ENCODE measurements at places on chromosomes 5 and 9.

DNA sequence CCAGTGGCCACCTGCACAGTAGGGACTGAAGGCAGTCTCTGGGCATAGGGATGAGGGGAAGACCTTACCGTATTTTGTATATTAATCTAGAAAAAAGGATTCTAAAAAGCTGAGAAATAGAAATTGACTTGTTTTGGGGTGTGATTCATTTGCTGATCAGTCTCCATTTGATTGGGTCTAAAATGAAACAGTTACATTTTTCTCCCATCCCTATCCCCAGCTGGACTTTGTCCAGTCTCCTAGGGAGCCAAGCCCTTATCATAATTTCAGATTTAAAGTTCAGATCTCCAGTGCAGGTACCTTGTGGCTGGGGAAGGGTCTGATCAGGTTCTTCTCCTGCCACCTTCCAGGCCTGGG is 240.8 kb downstream of the FANCC start:
- no peak overlapping the region for H3K27ac ChIP-seq
- H3K4me3 ChIP-seq = no peak overlapping the region
- no peak for DNase-seq
- H3K4me1 ChIP-seq = no peaks in the 10 kb centered on the region
- peaks cover 4% of the 10 kb centered on the region for H3K27me3 ChIP-seq
- peaks cover 5% of the 10 kb centered on the region for H3K36me3 ChIP-seq

GRCh38 chr9:129008986-129009583 is 19.0 kb downstream of the SH3GLB2 start:
- H3K4me1 ChIP-seq = no peaks in the 10 kb centered on the region
- DNase-seq = no peak
- H3K4me3 ChIP-seq = no peak overlapping the region
- H3K27me3 ChIP-seq = peaks cover 15% of the 10 kb centered on the region

DNA sequence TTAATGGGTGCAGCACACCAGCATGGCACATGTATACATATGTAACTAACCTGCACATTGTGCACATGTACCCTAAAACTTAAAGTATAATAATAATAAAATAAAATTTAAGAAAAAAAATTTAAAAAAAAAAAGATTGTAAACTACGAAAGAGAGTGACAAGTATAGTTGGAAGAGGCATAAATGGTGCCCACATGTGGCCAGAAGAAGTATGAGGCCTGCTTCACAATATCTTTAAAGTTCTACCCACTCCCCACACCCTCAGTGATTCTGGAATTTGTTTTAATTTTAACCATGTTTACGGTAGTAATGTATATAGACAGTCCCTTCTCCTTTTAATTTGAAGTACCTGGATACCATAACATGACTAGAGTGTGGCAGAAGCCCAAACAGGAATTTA is 172.7 kb downstream of the CHSY3 start:
- no peaks in the 10 kb centered on the region for H3K36me3 ChIP-seq
- H3K4me1 ChIP-seq = no peaks in the 10 kb centered on the region
- no peak for DNase-seq
- peaks cover 3% of the 10 kb centered on the region for H3K27me3 ChIP-seq

GRCh38 chr5:169354263-169354662 is 53.3 kb upstream of the SLIT3 start:
- no peak for DNase-seq
- H3K36me3 ChIP-seq = no peaks in the 10 kb centered on the region
- no peak overlapping the region for H3K27ac ChIP-seq
- H3K27me3 ChIP-seq = no peaks in the 10 kb centered on the region
- H3K4me3 ChIP-seq = no peak overlapping the region

DNA sequence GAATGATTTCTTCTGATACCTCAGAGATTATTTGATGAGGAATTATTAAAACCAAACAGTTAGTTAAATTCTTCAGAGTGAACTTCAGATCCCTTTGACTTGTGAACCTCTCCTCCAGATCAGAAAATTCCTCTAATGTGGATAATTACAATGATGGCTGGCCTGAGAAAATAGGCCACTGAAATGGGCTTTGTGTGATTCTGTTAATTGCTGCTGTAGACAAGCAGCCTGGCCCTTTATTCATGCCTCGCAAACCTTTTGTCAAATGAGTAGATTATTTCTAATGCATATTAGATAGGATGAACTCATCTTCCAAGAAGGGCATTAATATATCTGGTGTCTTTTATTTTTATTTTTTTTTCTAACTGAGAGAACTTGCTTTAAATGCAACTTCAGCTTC is 855.2 kb downstream of the TLE4 start:
- no peak overlapping the region for H3K4me3 ChIP-seq
- DNase-seq = no peak
- H3K27ac ChIP-seq = no peak overlapping the region
- no peaks in the 10 kb centered on the region for H3K36me3 ChIP-seq

DNA sequence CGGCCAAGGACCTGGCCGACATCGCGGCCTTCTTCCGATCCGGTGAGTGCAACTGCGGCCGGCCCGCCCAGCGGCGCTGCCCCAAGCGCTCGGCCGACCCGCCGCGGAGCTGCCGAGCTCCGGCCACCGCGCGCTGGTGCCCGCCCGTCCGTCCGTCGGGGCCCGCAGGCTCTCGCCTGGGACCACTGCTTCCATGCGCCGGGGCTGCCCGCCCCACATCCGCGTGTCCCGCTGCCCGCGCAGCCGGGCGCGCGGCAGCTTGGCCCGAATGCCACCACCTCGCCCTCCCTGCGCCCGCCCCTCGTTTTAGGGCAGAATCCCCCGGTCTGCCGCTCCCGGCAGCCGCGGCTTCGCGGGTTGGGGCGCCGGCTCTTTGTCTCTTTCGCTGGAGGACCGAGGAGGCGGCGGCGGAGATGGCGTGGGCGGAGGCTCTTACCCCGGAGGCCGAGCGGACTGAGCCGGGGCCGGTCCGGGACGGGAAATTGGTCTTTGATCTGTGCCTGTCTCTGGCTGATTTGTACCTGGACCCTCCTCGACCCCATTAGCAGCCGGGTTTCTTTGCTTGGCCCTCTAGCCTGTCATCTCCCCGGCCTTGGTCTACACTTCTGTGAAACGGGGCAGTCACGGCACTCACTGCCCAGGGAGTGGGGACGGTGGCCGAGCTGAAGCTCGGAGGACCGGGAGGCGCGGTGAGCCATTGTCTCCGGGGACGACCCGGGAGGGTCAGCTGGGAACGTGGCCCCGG is 871 bp downstream of the TRIO start:
- peaks cover 43% of the 10 kb centered on the region for H3K4me1 ChIP-seq
- H3K27me3 ChIP-seq = peaks cover 13% of the 10 kb centered on the region
- peak overlapping the region; percentile 96 for H3K4me3 ChIP-seq
- DNase-seq = peak; percentile 43

- no peak overlapping the region for H3K4me3 ChIP-seq
- no peak overlapping the region for H3K27ac ChIP-seq
- no peak for DNase-seq
- no peaks in the 10 kb centered on the region for H3K27me3 ChIP-seq
Observed at GRCh38 chr5:73582285-73583145, 17.0 kb downstream of the UTP15 start.

- no peak for DNase-seq
- H3K27ac ChIP-seq = no peak overlapping the region
Observed at GRCh38 chr5:109373932-109374331, 35.8 kb downstream of the PJA2 start.

- H3K27ac ChIP-seq = no peak overlapping the region
- no peak for DNase-seq
- H3K27me3 ChIP-seq = no peaks in the 10 kb centered on the region
- H3K4me1 ChIP-seq = peaks cover 53% of the 10 kb centered on the region
Observed at GRCh38 chr5:168793841-168794837, 215.0 kb upstream of the PANK3 start.
